ENCODE measurements at places on chromosomes 7 and 10.

DNA sequence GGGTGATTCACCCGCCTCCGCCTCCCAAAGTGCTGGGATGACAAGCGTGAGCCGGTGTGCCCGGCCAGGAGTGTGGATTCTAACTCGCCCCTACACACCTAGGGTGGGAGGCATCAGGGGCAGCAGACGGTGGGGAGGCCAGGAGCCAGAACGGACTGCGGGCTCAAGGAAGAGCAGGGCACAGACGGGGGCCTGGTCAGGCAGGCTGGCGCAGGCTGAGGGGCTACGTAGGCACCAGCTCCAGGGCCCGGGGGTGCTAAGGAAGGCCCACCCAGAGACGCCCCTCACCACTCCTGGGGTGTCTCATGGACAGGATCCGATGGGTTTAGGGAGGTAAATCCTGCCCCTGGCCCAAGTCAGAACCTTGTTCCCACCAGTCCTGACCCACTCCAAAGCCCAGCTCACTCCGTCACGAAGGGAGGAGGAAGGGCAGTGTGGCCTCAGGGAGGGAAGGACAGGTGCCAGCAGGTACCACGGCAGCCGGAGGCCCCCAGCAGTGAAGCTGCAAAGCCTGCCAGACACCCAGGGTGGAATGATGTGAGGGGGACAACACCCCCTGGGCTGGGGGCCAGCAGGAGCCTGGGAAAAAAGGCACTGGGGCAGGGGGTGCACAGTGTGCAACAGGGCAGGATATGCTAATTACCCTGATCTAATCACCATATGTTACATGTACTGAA, 251.4 kb downstream of the MAD1L1 start:
- no peak overlapping the region for H3K4me3 ChIP-seq
- DNase-seq: no peak
- peaks cover 3% of the 10 kb centered on the region for H3K36me3 ChIP-seq

GRCh38 chr7:71140264-71140663, 8.3 kb downstream of the GALNT17 start:
- H3K4me3 ChIP-seq: no peak overlapping the region
- H3K36me3 ChIP-seq: no peaks in the 10 kb centered on the region

DNA sequence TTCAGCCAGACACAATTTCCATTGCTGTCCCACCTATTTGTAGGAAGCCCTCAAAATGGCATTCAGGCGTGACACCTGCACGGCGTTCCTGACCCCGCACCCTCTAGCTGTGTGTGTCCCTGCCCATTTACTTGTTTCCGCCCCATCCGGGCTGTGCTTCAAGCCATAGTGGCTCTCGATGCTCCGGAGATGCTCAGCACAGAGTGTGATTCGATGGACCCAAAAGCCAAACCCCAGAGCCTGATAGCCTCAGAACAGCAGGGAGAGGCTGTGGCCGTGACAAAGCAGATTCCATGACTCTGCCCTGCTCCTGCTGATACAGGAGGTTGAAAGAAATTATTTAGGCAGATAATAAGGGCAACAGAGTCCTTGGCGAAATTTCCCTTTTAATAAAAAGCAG, 13.4 kb downstream of the BUD31 start:
- no peak overlapping the region for H3K27ac ChIP-seq
- no peaks in the 10 kb centered on the region for H3K4me1 ChIP-seq

DNA sequence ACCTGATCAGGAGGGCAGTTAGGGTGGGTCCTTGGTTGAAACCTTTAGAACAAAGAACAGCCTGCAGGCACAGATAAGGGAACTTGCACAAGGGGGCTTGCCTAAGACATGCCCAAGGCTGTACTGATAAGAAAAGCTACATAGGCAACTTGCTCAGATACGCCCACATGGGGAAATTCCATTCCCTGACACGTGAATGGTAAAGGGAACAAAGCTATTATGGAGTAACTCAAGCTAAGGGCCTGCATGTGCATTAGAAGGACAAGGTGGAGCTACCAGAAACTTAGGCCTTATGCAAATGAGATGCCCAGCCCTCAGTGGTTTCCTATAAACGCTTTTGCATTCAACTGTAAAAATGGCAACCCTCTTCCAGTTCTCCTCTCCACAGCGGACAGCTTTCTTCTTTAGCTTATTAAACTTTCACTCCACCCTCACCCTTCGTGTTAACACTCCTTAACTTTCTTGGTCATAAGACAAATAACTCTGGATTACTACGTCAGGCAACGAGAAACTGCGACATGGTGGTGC, 1192.1 kb upstream of the CELF2 start:
- no peaks in the 10 kb centered on the region for H3K27me3 ChIP-seq
- H3K4me3 ChIP-seq: no peak overlapping the region
- H3K36me3 ChIP-seq: no peaks in the 10 kb centered on the region
- DNase-seq: no peak
- H3K4me1 ChIP-seq: no peaks in the 10 kb centered on the region

DNA sequence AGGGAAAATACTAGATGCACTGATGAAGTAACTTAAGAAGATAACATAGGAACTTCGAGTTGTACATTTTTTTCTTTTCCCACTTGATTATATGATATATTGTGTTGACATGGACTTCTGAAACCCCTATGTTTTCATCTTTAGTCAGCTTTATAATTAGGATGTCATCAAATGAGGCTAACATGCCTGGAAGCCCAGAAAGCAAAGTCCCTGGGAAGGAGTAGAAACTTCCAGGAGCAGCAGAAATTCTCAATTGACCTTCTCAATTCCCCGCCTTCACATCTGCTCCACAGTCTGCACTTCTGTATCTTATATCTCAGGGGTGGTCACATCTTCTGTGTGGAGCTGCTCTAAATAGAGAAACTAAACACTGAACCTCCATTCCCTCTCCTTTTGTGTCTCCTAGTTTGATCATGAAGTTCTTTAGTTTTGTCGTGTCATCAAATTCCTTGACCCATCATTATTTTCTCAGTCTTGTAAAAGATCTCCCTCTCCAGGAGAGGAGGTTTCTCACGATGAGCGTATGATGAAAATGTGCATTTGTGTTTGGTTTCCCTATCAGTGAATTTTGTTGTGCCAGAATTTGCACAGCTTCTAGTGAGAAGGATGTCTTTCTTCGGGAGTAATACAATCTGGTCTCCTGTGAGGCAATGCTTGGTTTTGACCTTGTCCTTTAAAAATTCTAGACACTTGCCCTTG, 303.3 kb downstream of the SUGCT start:
- peak; percentile 54 for DNase-seq
- no peaks in the 10 kb centered on the region for H3K27me3 ChIP-seq
- H3K27ac ChIP-seq: peak overlapping the region; percentile 98
- no peak overlapping the region for H3K4me3 ChIP-seq

- DNase-seq: no peak
- H3K4me3 ChIP-seq: no peak overlapping the region
- H3K4me1 ChIP-seq: no peaks in the 10 kb centered on the region
- H3K27me3 ChIP-seq: no peaks in the 10 kb centered on the region
- H3K36me3 ChIP-seq: no peaks in the 10 kb centered on the region
These were observed 72.1 kb upstream of the SLC13A1 start for GRCh38 chr7:123271856-123272255.

DNA sequence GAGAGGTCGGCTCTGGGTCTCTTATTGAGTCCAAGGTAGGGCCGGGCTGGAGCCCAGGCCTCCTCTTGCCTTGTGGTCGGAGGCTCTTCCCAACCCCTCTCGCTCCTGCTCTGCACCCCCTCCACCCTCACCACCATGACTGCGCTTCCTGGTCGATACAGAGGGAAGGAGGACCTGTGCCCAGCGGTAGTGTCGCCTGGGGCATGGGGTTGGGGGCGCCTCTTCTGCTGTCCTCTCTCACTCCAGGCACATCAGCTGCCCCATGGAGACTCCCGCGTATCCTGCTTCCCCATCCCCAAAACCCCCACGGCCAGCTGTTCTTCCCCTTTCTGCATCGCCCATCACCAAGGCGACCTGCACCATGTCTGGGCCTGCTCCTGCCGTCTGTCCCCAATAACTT, 44.4 kb downstream of the TMEM270 start:
- no peaks in the 10 kb centered on the region for H3K36me3 ChIP-seq
- H3K4me3 ChIP-seq: no peak overlapping the region

GRCh38 chr10:97964748-97965147, 65.7 kb downstream of the CRTAC1 start:
- H3K4me1 ChIP-seq: no peaks in the 10 kb centered on the region
- H3K36me3 ChIP-seq: no peaks in the 10 kb centered on the region
- no peak overlapping the region for H3K4me3 ChIP-seq
- no peaks in the 10 kb centered on the region for H3K27me3 ChIP-seq
- H3K27ac ChIP-seq: no peak overlapping the region
- no peak for DNase-seq

DNA sequence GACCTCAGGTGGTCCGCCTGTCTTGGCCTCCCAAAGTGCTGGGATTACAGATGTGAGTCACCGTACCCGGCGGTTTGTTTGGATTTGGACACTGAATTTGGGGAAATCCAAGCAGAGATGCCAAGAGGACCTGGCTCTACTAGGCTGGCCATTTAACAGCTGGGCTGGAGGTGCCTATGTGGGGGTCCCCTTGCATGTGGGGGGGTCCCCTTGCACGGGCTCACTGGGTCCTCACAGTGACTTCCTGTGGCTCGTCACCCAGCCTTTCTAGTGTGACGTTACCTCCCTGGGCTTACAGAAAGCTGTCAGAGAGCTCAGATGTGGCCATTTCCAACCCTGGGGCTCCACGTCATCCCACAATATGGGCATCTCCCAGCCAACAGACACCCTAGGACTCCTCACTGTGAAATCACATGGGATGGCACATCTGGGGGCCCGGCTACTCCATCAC, 49.3 kb upstream of the GNA12 start:
- H3K27ac ChIP-seq: no peak overlapping the region
- no peaks in the 10 kb centered on the region for H3K4me1 ChIP-seq
- no peak overlapping the region for H3K4me3 ChIP-seq
- no peaks in the 10 kb centered on the region for H3K36me3 ChIP-seq

DNA sequence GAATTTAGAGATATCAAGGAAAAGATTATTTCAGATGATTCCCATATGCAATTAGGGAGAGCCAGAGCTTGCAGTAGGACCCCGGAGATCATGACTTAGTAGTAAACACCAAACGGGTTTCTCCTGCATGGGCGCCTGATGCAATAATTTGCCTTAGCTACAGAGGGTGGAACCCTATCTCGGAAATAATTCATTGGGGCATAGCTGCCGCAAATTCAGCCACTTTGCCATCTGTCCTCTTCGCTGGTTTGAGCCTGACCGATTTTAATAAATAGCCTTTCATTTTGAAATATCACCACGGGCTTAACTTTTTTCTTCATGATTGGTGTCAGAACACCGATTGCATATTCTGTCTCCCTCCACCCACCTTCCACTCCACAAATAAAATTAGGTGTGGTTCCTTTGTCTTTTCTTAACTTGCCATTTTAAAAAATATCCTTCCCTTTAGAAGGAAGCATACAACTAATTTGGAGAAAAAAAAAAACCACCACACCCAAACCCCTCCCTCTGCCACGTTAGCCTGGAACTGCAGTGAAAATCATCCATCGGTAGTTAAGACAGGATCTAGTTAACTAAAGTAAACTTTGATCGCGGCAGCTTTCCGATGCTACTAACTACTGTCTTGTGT, 1.4 kb downstream of the GARS1 start:
- peaks cover 26% of the 10 kb centered on the region for H3K4me1 ChIP-seq
- H3K27me3 ChIP-seq: no peaks in the 10 kb centered on the region
- peak; percentile 72 for DNase-seq
- peak overlapping the region; percentile 96 for H3K4me3 ChIP-seq

DNA sequence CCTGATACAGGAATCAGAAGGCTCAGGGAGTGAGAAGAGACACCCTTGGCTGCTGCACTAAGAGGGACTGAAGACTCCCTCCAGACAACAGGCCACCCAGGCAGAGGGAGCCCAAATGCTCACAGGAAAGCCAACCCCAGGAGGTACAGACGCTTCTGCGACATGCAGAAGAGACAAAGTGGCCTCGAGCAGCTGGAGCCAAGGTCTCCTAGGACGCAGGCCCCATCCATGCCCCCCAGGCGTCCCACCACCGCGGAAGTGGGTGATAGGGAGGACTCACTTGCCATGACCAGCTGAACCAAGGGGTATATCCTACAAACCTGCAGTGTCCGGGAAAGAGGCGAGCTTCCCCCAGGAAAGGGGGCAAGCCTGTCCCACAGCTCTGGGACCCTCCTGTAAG, 56.9 kb downstream of the CTBP2 start:
- H3K27ac ChIP-seq: no peak overlapping the region
- DNase-seq: no peak
- H3K36me3 ChIP-seq: peaks cover 15% of the 10 kb centered on the region
- H3K4me1 ChIP-seq: peaks cover 7% of the 10 kb centered on the region

DNA sequence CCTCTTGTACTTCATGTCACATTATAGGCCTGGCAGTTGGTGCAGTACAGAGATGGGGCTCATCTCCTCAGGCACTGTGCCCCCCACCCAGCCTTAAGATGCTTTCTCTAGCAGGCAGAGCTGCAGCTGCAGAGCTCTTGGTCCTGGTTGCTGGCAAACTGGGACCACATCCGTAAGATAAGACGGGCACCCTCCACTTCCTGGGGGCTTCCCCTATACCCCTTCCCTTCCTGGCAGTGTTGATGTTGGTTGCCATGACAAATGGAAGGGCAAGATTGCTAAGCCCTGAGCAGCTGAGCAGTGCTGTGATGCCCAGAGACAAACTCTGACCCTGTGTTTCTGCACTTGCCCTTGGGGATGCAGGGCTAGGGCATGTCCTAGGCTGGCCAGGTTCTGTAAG, 103.4 kb upstream of the ANLN start:
- no peak for DNase-seq
- no peaks in the 10 kb centered on the region for H3K27me3 ChIP-seq
- H3K36me3 ChIP-seq: no peaks in the 10 kb centered on the region
- H3K4me1 ChIP-seq: peaks cover 13% of the 10 kb centered on the region
- H3K27ac ChIP-seq: no peak overlapping the region
- H3K4me3 ChIP-seq: no peak overlapping the region

- H3K27me3 ChIP-seq: no peaks in the 10 kb centered on the region
- peaks cover 84% of the 10 kb centered on the region for H3K36me3 ChIP-seq
- no peak for DNase-seq
- peaks cover 90% of the 10 kb centered on the region for H3K4me1 ChIP-seq
- H3K27ac ChIP-seq: peak overlapping the region; percentile 96
- peak overlapping the region; percentile 13 for H3K4me3 ChIP-seq
These were observed 160.3 kb upstream of the KLF14 start for GRCh38 chr7:130894146-130894908.

- DNase-seq: no peak
- H3K4me1 ChIP-seq: peaks cover 12% of the 10 kb centered on the region
- H3K4me3 ChIP-seq: no peak overlapping the region
These were observed 91.8 kb downstream of the RGS10 start for GRCh38 chr10:119450606-119451299.

DNA sequence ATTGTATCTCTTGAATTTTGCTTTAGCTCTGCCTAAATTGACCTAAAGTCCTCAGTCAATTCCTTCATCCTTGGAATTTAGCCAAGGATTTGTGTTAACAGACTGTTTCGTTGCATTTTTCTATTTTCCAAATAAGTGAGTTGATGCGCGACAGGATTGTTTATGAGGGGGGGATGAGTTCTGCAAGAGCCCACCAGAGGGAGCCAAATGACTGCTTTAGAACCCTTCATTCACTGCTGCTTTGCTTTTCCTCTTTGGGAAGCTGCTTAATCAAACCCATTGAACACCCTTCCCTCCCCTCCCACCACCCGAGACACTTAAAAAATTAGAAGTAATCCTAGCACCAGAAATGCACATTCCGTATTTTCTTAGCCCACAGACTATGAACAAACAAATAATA, 33.7 kb upstream of the PTF1A start:
- no peaks in the 10 kb centered on the region for H3K36me3 ChIP-seq
- peak; percentile 91 for DNase-seq

GRCh38 chr10:52706332-52707070, 66.1 kb downstream of the MBL2 start:
- DNase-seq: no peak
- no peaks in the 10 kb centered on the region for H3K36me3 ChIP-seq
- H3K4me3 ChIP-seq: no peak overlapping the region

- peak overlapping the region; percentile 79 for H3K4me3 ChIP-seq
- no peaks in the 10 kb centered on the region for H3K27me3 ChIP-seq
- H3K27ac ChIP-seq: no peak overlapping the region
These were observed 10.3 kb upstream of the ANKRD7 start for GRCh38 chr7:118214051-118214832.

All from osteoblast (primary cell).